Activated CD4-positive, CD25-positive, alpha-beta regulatory T cell (primary cell): ENCODE measurements at places on chromosomes 5 and 9.

DNA sequence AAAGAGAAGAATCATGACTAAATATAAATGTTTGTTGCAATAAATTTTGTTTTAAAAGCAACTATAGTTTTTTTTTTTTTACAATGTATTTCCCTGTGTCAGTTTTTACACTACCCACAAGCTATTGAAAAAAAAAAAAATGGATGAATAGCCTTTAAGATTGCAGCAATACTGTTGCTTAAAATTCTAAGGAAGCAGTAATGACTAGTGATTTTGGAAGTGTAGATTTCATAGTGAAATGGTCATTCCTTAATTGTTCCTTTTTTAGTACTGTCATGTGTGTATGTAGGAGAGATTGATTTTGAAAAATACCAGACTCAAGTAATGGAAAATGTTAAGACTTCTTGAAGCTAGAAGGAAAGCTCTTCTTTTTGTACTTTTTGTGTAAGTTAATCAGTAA is 53.1 kb downstream of the NDUFS4 start:
- DNase-seq = no peak

DNA sequence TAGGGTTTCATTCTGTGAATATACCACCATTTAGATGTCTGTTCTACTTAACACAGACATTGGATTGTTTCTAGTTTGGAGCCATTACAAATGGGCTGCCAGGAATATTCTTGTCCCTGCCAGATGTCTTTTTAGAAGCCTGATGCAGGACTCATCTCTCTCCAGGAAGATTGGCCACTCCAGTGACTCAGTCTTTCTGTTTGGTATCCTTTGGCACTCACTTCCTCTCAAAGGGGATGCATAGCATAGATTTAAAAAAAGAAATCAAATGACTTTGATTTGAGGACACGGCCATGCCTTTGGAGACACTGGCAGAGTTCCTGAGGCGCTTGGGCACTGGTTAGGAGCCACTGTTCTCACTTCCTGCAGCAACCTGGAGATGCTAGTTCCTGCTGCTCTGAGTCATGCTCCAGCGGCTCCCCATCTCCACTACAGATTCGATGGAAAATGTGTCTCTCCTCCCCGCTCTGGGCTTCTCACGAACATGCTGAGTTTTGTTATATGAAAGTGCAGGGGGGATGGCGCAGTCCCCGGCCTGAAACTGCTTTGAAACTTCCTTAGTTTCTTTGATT is 3.5 kb upstream of the ZNF366 start:
- DNase-seq = no peak

GRCh38 chr5:38518341-38518740 is 38.1 kb downstream of the LIFR start:
- DNase-seq = no peak

GRCh38 chr5:36836831-36837230 is 39.7 kb upstream of the NIPBL start:
- DNase-seq = no peak

- no peak for DNase-seq
Measured at GRCh38 chr5:158212917-158213316, 354.0 kb upstream of the CLINT1 start.

DNA sequence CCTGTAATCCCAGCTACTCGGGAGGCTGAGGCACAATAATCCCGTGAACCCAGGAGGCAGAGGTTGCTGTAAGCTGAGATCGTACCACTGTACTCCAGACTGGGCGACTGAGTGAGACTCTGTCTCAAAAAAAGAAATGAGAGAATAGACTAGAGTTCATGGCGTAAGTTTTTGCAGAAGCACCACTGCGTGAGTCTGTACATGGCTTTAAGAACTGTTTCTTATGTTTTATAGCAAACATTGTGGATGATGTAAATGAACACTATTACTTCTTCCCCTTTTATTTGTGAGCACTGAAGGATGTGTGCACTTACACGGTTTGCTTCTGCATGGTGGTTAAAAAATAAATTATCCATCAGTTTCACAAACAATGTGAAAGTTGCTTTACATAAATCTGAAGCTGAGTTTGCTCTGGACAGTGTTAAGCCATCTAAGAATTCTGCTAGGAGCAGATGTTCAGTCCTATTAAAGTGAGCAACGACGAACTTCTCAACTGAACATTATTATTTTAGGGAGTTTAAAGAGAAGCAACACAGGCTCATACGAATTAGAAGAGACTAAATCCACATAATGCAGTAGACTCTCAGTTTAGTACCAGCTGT is 52.5 kb downstream of the ZFAND5 start:
- DNase-seq = no peak

DNA sequence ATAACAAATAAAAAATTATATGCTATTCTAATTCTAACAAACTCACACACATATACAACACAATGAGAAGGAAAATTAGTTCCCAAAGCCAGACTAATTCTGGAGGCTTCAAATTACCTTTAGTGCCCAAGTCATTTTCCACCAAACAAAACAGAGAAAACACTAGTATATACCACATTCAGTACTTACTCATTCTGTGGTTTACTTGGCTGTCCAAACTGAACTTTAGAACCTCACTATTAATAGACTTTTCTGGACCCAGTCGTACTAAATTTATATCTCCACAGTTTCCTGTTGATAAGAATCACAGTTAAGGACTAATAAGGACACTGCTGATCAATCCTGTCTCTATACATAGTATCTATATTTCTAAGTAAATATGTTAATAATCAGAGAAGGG is 66.4 kb downstream of the SETX start:
- DNase-seq = no peak

DNA sequence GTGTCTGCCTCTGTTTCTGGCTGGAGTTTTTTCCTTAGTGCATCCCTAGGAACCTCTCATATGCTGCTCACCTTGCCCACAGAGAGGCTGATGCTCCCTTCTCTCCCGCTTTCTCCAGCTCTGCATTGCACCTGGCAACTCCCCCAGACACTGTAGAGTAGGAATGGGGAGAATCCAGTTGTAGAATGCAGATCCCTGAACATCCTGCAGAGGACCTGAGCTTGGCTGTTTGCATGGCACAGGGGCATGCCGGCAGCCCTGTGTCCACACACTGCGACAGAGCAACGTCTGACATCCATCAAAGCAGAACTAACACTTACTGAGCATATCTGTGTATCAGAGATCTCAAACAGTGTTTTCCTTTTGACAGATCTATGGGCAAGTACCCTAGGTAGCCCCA is 19.9 kb downstream of the IDNK start:
- DNase-seq = no peak

- DNase-seq = no peak
Measured at GRCh38 chr5:150180241-150181026, 9.4 kb upstream of the SLC6A7 start.

- DNase-seq = no peak
Measured at GRCh38 chr5:126488443-126489065, 65.3 kb downstream of the GRAMD2B start.

DNA sequence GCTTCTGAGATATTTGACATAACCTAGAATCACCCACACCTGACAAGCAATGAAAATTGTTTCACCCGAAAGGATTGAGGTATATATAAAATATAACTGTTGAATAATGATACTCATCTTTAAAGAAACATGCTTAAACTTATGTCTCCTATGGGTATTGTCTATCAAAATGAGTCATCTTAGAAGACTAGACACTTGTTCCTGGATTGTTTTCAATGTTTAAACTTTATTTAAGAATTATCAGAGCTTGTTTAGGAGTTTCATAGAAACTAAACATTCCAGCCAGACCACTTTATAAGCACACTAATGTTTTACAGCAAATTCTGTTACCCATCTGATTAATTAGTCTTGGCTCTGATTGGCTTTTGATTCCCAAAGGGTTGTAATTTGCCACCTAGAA is 19.6 kb downstream of the NFX1 start:
- no peak for DNase-seq

DNA sequence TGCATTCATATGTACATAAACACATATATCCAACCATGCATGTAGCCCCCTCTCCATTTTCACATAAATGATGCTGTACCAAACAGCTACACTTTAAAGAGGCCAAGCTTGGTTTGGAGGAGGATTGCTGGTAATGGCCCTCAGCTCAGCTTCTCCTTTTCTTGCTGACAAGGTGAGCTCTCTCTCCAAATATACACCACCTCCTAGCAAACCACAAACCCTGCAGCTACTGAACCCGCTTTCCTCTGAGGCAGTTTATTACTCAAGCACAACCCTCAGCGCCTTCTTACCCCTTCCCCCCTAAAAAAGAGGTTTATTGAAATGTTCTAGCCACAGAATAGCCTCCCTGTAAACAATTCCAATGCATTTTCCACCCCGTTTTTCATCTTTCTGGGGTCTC is 54.0 kb downstream of the ALG2 start:
- no peak for DNase-seq

GRCh38 chr5:174010365-174010764 is 21.4 kb downstream of the C5orf47 start:
- DNase-seq = no peak

DNA sequence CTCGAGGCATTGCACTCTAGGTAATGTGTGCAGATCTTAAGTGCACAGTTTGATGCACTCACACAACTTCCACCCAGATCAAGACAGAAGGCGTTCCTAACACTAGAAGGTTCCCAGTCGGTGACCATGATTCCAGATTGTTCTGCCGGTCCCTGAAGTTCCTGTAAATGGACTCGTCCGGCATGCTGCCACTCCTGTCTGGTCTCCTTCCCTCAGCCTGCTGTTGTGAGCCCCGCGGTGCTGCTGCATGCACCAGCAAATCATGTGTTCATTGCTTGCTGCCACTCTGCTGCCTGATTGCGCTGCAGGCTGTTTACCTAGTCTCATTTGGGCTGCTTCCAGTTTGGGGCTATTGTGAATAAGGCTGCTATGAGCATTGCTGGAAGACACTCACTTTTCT is 11.5 kb downstream of the STKLD1 start:
- DNase-seq = no peak

DNA sequence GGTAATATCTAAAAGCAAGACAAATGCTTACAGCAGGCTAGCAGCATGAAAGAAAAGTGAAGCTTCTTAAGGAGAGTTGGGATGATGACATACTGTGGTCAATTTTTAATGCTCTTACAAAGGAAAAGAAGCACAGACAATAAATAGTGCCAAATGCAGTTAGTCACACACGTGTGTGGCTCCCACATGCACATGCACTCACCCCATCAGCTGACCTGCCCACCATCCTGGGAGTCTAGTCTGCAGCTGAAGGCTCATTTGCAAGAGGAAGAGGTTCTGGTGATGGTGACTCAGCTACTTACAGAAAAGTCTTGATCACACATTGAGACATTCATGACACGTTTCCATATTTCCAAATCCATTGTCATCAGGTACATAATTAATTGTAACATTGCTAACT is 129.3 kb downstream of the MRPL36 start:
- DNase-seq = no peak

- DNase-seq = no peak
Measured at GRCh38 chr9:17229945-17230560, 95.2 kb downstream of the CNTLN start.

DNA sequence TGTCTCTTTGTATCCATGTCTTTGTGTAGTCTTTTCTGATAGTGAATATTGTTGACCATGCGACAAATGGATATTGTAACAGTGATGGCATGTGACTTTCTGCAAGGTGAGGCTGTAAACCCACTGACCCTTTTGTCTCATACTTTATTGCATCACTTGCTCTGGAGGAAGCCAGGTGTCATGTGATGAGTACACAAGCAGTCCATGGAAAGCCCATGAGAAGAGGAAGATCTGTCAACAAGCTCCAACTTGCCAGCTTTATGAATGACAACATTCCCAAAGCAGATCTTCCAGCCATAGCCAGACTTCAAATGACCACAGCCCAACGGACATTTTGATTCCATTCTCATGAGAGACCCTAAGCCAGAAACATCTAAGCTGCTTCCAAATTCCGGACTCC is 450.1 kb upstream of the ACTBL2 start:
- DNase-seq = no peak

DNA sequence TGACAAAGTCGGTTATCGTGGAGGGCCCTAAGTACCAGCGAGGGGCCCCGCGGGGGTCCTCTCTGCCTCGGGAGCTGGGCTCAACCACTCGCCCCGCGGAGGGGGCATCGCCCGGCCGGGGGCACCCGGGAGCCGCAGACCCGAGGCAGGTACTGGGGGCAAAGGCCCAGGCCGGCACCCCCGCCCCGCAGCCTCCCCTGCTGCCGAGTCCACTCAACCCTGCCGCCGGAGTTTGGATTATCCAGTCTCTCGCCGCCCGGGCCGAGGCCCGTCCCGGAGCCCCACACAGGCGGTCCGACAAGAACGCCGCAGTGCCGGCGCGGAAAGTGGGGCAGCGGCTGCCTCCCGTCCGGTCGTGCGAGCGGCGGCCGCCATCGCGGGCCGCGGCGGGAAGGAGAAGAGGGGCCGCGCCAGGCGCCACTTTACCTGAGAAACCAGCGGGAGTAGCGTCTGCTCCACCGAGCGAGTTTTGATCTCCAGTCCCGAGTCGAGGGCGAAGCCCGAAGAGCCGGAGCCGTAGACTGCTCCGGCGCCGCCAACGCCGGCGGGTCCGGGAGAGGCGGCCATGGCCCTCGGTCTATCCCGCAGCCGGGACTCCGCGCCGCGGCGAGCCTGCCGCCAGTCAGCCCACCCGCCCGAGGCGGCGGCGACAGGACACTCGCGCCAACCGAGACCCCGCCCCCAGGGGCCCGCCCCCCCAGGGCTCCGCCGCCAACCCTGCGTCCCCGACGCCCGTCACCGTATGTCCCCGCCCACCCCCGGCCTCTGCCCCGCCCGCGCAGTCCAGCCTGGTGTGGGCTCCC is at the start of gene CTNNAL1:
TSS of gene CTNNAL1 (minus strand) at position 624 of the 803 bp plus-strand sequence. CDS start at position 567, 57 bp downstream.
- peak; percentile 76 for DNase-seq

GRCh38 chr9:35842795-35843194 is 13.8 kb downstream of the TMEM8B start:
- no peak for DNase-seq

DNA sequence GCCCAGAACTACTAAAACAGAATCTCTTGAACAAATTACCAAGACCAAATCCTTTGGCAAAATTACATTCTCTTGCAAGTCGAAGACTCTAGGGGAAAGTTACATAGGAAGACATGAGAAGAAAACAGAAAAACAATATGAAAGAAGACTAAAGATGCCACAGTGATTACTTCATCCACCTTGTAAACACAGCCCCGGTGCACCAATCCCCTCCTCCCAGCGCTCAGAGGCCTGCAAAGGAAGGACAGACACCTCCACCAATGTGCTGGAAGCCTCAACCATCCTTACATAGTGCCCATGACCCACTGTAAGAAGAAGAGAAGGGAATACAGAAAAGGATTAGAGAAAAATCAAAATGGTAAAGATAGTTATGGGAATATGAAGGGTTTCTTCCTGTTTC is 218.5 kb downstream of the SPOCK1 start:
- DNase-seq = no peak

DNA sequence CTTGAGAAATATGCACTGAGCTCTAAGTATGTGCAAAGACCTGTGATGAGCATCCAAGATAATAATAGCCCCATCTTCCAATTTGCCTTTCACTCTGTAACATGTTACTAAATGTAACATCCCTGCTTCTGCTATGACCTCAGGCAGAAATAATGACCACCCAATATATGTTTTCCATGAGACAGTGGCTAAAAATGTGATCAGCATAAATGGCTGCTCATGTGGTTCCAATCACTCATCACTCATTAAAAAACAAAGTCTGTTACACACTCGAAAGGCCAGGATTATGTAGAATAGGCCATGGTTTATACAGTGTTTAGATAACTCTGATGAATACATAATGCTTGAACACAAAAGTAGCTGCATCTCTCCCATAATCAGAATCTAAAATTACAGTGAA is 71.4 kb upstream of the MOCS2 start:
- DNase-seq = no peak

- no peak for DNase-seq
Measured at GRCh38 chr5:74648835-74649293, 8.3 kb upstream of the ENC1 start.

- no peak for DNase-seq
Measured at GRCh38 chr5:39102684-39103155, 28.5 kb upstream of the RICTOR start.

GRCh38 chr5:128121651-128122050 is 38.1 kb downstream of the SLC12A2 start:
- no peak for DNase-seq
